ENCODE measurements at places on chromosomes 3 and 15.

DNA sequence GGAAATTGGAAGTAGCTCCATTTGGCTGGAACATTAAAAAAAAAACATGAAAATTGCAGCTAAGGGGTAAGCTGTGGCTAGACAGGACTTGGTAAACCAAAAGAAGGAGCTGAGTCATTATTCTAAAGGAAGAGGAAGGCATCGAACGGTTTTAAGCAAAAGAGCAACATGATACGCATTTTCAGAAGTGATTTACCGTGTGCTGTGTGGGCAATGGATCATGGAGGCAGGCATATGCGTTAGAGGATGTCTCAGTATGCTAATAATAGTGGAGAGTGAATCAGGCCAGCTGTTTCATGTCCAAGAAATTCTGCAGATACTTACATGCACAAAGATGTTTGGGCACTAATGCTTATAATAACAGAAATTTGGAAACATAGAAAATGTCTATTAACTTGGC is 409.1 kb upstream of the ATP11B start:
- DNase-seq, result no peak

DNA sequence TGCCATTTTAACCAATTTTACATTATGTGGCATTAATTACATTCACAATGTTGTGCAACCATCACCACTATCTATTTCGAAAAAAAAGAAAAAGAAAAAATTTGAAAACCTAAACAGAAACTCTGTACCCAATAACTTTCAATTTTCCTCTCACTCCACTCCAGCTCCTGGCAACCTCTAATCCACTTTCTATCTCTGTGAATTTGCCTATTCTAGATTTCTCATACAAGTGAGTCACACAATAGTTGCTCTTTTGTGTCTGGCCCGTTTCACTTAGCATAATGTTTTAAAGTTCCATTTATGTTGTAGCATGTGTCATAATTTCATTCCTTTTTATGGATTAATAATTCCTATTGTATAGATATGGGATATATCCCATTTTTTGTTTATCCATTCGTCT is 53.3 kb upstream of the TBC1D5 start:
- DNase-seq, result no peak

DNA sequence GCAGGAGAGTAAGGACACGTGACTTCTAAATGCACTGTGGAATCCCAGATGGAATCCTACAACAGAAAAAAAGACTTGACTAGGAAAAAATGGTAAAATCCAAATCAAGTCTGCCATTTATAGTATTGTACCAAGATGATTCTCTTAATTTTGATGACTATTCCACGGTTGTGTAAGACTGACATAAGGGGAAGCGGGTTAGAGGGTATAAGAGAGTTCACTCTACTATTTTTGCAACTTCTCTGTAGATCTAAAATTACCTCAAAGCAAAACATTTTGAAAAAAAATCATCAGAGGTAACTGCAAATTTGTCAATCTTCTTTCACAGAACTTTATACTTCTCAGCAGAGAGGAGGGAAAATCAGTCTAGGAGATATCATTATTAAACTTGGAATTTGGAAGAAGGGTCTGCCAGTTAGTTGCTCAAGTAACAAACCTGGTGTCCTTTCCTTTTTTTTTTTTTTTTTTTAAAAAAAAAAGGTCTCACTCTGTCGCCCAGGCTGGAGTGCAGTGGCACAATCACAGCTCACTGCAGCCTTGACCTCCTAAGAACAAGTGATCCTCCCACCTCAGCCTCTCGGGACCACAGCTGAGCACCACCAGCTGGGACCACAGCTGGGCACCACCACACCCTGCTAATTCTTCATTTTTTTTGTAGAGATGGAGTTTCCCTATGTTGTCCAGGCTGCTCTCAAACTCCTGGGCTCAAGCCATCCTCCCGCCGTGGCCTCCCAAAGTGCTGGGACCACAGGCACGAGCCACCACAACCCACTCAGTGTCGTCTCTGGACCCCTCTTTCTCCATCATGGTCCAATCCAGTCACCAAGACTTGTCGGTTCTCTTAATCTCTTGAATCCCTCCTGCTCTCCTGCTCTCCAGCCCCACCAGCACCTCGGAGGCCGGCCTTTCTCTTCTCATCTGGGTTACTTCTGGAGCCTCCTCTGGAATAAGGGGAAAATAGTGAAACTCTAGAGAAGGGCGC is 14.9 kb upstream of the HES1 start:
- no peak for DNase-seq

- DNase-seq, result no peak
Observed at GRCh38 chr15:89501646-89502045, 5.3 kb upstream of the RHCG start.

DNA sequence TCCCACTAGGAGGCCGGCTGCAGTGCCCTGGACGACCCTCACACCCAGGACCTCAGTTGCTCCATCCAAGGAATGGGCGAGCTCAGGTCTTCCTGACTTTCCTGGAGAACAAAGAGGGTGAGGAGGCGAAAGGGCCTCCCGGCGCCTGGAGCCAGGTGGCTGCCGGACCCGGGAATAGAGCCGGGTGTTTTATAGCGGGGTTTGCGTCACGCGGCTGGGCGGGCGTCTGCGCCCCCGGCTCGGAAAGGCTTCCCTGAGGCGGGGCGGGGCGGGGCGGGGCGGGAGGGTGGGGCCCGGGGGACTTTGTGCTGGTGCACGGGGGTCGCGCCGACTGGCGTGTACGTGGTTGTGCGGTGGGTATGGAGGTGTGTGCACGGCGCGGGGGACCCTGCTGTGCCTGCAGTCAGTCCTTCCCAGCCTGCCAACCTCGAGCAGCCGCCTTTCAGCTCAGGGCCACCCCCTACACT is 4.6 kb upstream of the PRKCD start:
- DNase-seq, result no peak

DNA sequence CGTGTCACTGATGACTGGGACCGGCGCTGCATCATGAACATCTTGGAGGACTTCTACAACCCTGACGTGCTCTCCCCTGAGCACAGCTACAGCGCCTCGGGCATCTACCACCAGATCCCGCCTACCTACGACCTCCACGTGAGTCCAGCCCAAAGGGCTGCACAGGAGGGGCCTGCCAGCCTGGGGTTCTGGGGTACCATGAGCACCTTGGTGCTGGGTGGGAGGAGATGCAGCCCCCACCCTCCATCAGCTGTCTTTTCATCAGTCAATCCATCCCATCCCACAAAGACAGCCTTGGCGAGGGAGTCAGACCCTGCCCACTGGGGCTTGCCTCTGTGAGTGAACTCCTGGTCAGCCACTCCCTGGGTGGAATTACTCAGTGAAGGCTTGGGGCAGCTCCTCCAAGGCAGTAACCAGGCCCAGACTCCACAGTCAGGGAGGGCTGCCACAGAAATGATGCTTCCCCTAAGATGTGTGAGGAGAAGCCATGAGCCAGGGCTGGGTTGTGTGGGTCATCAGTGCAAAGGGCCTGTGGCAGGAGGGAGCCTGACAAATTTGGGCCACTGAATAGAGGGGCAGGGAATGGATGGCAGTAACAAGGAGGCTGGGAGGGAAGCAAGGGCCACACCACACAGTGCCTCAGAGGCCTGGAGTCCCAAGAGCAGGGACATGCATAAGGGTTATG is 47.9 kb downstream of the SEMA3G start:
- DNase-seq, result no peak

GRCh38 chr3:50405249-50405648 is 45.9 kb upstream of the TMEM115 start:
- DNase-seq, result peak; percentile 21

- DNase-seq, result peak; percentile 20
Observed at GRCh38 chr3:47283193-47283537, 421 bp downstream of the KLHL18 start.

- no peak for DNase-seq
Observed at GRCh38 chr3:188711881-188712247, 459.9 kb upstream of the TPRG1 start.

DNA sequence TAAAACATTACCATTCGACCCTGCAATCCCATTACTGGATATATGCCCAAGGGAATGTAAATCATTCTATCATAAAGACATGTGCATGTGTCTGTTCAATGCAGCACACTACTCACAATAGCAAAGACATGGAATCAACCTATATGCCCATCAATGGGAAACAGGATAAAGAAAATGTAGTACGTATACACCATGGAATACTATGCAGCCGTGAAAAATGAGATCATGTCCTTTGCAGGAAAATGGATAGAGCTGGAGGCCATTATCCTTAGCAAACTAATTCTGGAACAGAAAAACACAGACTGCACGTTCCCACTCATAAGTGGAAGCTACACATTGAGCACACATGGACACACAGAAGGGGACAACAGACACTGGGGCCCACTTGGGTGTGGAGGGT is 20.4 kb upstream of the PYDC2 start:
- DNase-seq, result no peak

GRCh38 chr15:67495585-67495984 is 25.3 kb upstream of the C15orf61 start:
- DNase-seq, result no peak

- no peak for DNase-seq
Observed at GRCh38 chr3:141181196-141181595, 50.4 kb upstream of the PXYLP1 start.

GRCh38 chr3:107942951-107943749 is 147.7 kb downstream of the CD47 start:
- no peak for DNase-seq

- no peak for DNase-seq
Observed at GRCh38 chr3:88996691-88997090, 110.7 kb upstream of the EPHA3 start.

- DNase-seq, result no peak
Observed at GRCh38 chr3:142577696-142578328, 721 bp downstream of the ATR start.

- no peak for DNase-seq
Observed at GRCh38 chr3:171429635-171430034, 30.6 kb downstream of the TNIK start.

GRCh38 chr3:148073721-148074456 is 623.8 kb upstream of the AGTR1 start:
- no peak for DNase-seq

DNA sequence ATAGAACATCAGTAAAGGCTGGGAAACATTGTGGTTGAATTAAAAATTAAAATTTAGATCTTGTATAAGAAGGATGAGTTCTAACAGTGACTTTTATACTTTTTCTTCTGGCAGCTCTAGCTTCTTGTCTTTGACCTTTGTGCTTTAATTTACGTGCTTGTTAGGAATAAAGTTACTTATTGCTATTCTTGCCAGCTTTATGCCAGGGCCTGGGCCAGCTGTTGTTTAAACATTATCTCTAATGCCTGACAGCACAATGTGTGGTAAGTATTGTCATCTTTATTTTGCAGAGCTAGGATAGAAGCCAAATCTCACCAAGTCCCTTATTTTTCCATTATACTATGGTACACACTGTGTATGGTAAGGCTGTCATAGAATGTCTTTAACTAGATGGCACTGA is 766.7 kb upstream of the GOLIM4 start:
- DNase-seq, result no peak

DNA sequence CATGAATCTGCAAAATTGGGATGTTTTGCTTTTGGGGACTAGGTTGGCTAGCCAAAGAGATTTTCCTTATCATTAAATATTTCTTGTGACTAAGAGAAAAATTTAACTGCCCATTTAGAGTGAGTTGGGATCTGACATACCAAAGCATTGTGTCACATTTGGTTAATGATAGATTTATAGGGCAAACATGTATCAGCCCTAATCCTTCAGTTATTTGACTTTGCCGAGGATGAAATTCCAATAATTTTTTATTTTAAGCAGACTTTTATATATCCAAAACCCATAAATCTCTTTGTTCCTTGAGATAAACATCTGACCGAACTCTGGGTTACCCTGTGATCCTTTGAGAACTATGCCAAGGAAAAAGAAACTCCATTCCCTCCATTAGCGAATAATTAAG is 218.9 kb downstream of the CDIN1 start:
- DNase-seq, result no peak

DNA sequence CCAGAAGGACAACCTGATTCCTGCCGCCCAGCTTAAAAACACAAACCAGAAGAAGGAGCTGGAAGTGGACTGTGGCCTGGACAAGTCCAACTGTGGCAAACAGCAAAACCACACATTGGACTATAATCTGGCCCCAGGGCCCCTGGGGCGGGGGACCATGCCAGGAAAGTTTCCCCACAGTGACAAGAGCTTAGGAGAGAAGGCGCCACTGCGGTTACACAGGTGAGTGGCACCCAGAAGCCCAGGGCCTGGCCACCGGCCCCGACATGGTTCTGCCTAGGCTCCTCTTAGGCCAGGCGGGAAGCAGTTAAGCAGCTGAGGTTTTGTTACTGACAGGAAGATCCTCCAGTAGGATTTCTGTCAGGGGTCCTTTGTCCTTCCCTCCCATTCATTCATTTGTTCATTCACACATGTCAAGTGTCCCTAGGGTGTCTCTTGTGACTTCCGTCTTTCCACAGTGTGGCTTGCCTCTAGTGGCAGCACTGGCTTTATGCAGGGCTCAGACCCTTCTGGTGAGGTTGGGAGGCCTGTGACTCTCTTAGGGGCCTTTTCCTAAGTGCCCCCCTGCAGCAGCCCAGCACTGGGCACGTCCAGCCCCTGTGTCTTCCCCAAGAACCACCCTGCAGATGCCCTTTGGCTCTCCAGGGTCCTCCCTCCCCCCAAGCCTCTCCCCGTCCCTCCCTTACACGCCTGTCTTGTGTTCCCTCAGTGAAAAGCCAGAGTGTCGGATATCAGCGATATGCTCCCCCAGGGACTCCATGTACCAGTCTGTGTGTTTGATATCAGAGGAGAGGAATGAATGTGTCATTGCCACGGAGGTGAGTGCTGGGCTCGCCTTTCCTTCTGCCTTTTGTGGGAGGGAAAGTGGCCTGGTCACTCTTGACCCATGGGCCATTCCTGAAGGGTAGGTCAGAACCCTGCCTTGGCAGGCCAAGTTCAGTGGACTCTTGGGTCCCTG is 7.8 kb downstream of the DLL4 start:
- DNase-seq, result no peak

GRCh38 chr3:179840985-179841384 is 188.1 kb downstream of the USP13 start:
- DNase-seq, result no peak

Measured in activated CD4-positive, alpha-beta T cell treated with anti-CD3 and anti-CD28 coated beads, Interleukin-2, amount 50 U/mL, for 1 hour (primary cell).